ENCODE measurements at places on chromosomes 2 and 18. TPM values are rescaled to one million over a fixed set of nuclear protein-coding genes. Genes with fewer than 3 reads are reported as not detected.
A peak's percentile ranks its signal among the peaks of the same experiment; 100 is the strongest.

GRCh38 chr18:50590593-50590992 lies 30.7 kb downstream of the MAPK4 start:
- H3K27me3 ChIP-seq, result no peaks in the 10 kb centered on the region
- H3K36me3 ChIP-seq, result no peaks in the 10 kb centered on the region
- H3K4me3 ChIP-seq, result no peak overlapping the region

DNA sequence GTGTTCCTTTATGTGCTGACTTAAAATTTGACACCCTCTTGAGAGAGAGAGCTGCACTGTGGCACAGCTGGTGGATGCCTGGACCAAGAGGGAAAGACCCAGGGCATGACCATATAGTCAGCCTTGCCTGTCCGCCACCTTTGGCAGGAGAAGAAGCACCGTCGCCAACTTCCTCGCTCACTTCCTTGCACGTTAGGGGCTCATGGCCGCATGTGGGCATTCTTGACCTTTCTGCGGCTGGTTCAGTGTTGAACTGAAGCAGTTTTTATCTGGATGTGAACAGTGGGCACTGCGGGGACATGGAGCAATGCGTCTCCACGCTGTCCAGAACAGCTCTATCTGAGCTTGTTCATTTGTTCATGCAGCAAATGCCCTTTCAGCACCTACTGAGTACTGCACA lies 66.9 kb downstream of the TRAPPC12 start:
- no peak for DNase-seq
- H3K36me3 ChIP-seq, result no peaks in the 10 kb centered on the region
- H3K27me3 ChIP-seq, result no peaks in the 10 kb centered on the region
- no peak overlapping the region for H3K4me3 ChIP-seq

GRCh38 chr2:35503738-35504199 lies 851.8 kb upstream of the CRIM1 start:
- no peak overlapping the region for H3K27ac ChIP-seq
- H3K27me3 ChIP-seq, result no peaks in the 10 kb centered on the region
- no peak overlapping the region for H3K4me3 ChIP-seq
- DNase-seq, result no peak
- H3K36me3 ChIP-seq, result no peaks in the 10 kb centered on the region
- H3K4me1 ChIP-seq, result no peaks in the 10 kb centered on the region

DNA sequence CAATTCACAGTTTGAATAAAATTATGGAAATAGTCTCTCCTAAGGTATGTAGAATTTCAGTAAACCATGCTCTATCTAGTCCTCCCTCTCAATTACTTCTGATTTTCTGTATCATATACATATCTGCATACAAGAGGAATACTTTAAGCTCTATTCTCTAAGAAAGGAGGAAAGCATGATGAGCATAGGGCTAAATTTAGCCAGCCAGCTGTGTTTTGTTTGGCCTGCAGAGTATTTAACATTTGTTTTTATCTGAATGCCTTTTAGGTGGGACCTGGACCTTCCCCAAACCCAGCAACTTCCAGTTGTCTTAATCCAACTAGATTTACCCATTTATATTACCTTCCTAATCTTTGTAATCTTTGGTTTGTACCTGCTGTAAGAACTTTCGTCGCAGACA lies 42.2 kb upstream of the FAM117B start:
- DNase-seq, result no peak
- H3K4me1 ChIP-seq, result peaks cover 2% of the 10 kb centered on the region
- H3K27ac ChIP-seq, result no peak overlapping the region

GRCh38 chr2:215668378-215668775 lies 232.5 kb upstream of the FN1 start:
- H3K4me3 ChIP-seq, result no peak overlapping the region
- no peaks in the 10 kb centered on the region for H3K27me3 ChIP-seq
- H3K27ac ChIP-seq, result no peak overlapping the region
- no peaks in the 10 kb centered on the region for H3K36me3 ChIP-seq
- H3K4me1 ChIP-seq, result peaks cover 11% of the 10 kb centered on the region

GRCh38 chr2:14340703-14341102 lies 291.8 kb upstream of the LRATD1 start:
- no peak overlapping the region for H3K27ac ChIP-seq
- no peaks in the 10 kb centered on the region for H3K27me3 ChIP-seq
- H3K4me1 ChIP-seq, result no peaks in the 10 kb centered on the region
- H3K36me3 ChIP-seq, result no peaks in the 10 kb centered on the region
- no peak overlapping the region for H3K4me3 ChIP-seq
- DNase-seq, result no peak

DNA sequence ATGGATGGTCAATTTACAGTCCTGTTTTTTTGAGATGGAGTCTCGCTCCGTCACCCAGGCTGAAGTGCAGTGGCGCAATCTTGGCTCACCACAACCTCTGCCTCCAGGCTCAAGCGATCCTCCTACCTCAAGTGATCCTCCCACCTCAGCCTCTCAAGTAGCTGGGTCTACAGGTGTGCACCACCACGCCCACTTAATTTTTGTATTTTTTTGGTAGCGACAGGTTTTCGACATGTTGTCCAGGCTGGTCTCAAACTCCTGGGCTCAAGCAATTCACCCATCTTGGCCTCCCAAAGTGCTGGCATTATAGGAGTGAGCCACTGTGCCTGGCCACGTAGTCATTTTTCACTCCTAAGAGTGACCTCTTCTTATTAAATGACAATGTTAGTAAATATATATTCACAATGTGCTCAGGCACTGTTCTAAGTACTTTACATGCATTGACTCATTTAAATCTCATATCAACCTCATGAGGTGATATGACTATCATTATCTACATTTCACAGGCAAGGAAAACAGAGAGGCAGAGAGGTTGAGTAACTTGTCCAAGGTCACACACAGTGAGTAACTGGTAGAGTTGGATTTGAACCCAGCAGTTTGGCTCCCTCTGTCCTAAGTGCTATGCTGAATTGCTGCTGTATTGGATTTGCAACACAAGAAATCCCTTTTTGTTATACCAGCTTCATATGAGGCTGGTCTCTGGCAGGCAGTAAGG lies 5.6 kb upstream of the DIS3L2 start:
- no peak overlapping the region for H3K27ac ChIP-seq
- H3K4me3 ChIP-seq, result no peak overlapping the region
- peaks cover 3% of the 10 kb centered on the region for H3K4me1 ChIP-seq
- DNase-seq, result no peak

DNA sequence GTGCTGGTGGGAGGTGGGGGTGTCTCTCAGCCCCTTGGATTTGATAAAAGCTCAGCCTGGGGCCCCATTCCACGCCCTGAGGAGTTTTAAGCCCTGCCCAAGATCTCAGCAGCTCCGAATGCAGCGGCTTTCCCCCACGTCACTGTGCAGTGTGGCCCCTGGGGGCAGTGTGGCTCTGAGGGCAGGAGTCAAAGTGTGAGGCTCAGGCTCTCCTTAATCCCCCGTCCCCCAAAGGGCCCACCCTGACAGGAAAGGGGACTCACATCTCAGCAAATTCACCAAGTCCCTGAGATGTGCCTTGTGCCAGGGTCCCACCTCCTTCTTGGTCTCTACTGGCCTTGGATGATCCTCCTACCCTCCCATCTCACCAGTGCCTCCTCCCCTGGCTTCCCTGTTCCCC lies 25.2 kb downstream of the NPPC start:
- H3K27me3 ChIP-seq, result no peaks in the 10 kb centered on the region
- no peaks in the 10 kb centered on the region for H3K36me3 ChIP-seq
- no peak overlapping the region for H3K27ac ChIP-seq
- DNase-seq, result no peak
- no peaks in the 10 kb centered on the region for H3K4me1 ChIP-seq

DNA sequence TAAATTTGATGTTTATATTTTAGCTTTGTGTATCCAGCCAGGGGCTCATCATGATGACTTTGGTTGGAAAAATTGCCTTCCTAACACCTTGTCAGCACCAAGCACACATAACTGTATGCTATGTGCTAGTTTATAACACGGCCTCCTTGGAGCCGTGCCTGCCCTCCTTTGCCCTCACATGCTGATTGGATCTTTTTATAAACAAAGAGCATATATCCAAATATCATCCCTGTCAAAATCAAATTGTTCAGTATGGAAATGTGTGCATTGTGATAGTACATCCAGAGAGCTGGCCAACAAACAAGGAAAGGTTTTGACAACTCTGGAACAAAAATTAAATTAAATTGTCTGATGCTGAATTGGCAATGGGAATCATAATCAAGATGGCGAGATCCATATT lies 241.5 kb downstream of the DCDC2C start:
- no peak overlapping the region for H3K27ac ChIP-seq
- H3K4me1 ChIP-seq, result no peaks in the 10 kb centered on the region
- H3K27me3 ChIP-seq, result no peaks in the 10 kb centered on the region
- no peak overlapping the region for H3K4me3 ChIP-seq
- DNase-seq, result no peak
- H3K36me3 ChIP-seq, result no peaks in the 10 kb centered on the region

GRCh38 chr18:52499644-52500043 lies 159.6 kb downstream of the DCC start:
- H3K4me1 ChIP-seq, result no peaks in the 10 kb centered on the region
- no peak for DNase-seq
- H3K27me3 ChIP-seq, result no peaks in the 10 kb centered on the region
- no peak overlapping the region for H3K4me3 ChIP-seq
- H3K36me3 ChIP-seq, result no peaks in the 10 kb centered on the region
- H3K27ac ChIP-seq, result no peak overlapping the region

GRCh38 chr2:197801033-197801432 lies 3.4 kb upstream of the PLCL1 start:
- no peak overlapping the region for H3K4me3 ChIP-seq
- DNase-seq, result no peak
- H3K36me3 ChIP-seq, result no peaks in the 10 kb centered on the region
- H3K4me1 ChIP-seq, result no peaks in the 10 kb centered on the region

DNA sequence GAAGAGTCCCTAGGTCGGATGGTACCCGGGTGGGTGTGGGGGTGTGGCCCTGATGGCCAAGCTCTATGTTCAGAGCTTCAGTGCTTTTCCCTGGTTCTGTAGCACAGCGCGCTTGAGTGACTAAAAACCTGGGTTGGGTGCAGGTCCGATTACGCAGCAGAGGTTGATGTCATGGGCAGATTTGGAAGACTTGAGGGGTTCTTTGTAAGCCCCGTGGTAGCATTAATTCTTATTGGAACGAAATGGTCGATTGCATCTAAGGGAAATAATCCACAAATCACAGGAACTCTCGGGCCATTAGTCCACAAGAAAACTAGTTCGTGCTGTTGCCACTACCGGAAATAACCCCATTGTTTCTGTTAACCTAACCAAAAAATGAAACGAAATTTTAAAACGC lies 9.0 kb downstream of the HOXD8 start:
- H3K36me3 ChIP-seq, result no peaks in the 10 kb centered on the region
- H3K4me1 ChIP-seq, result peaks cover 17% of the 10 kb centered on the region
- no peaks in the 10 kb centered on the region for H3K27me3 ChIP-seq
- no peak for DNase-seq
- H3K4me3 ChIP-seq, result peak overlapping the region; percentile 53

GRCh38 chr2:152782171-152782570 lies 63.8 kb downstream of the ARL6IP6 start:
- no peak overlapping the region for H3K4me3 ChIP-seq
- H3K27ac ChIP-seq, result no peak overlapping the region
- no peaks in the 10 kb centered on the region for H3K27me3 ChIP-seq
- no peak for DNase-seq
- H3K4me1 ChIP-seq, result no peaks in the 10 kb centered on the region

GRCh38 chr2:58540681-58541080 lies 299.6 kb upstream of the FANCL start:
- no peak overlapping the region for H3K27ac ChIP-seq
- no peaks in the 10 kb centered on the region for H3K36me3 ChIP-seq
- H3K4me1 ChIP-seq, result no peaks in the 10 kb centered on the region
- H3K27me3 ChIP-seq, result no peaks in the 10 kb centered on the region
- no peak overlapping the region for H3K4me3 ChIP-seq

GRCh38 chr18:77899972-77900754 lies 650.5 kb downstream of the GALR1 start:
- no peaks in the 10 kb centered on the region for H3K27me3 ChIP-seq
- H3K36me3 ChIP-seq, result no peaks in the 10 kb centered on the region
- DNase-seq, result peak; percentile 22
- H3K4me1 ChIP-seq, result peaks cover 9% of the 10 kb centered on the region

DNA sequence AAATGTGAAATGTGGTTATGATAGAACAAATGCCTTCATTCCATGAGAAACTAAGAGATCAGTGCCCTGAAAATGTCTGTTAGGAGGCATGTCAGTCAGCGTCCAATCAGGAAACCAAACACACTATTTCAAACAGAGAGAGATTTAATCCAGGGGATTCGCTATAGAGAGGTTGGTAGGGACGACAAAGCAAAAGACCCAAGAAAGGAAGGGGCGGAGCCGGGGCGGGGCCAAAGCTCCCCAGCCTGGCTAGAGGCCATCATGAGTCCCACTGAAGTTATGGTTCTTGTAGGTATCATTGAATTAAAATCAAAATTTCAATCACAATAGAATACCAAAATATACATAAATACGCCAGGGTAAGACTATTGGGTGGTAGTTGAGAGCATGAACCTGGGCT lies 32.9 kb upstream of the RNF149 start:
- no peak for DNase-seq
- H3K4me1 ChIP-seq, result no peaks in the 10 kb centered on the region
- H3K27ac ChIP-seq, result no peak overlapping the region
- H3K36me3 ChIP-seq, result no peaks in the 10 kb centered on the region
- H3K27me3 ChIP-seq, result no peaks in the 10 kb centered on the region

- H3K36me3 ChIP-seq, result no peaks in the 10 kb centered on the region
- no peak overlapping the region for H3K4me3 ChIP-seq
- no peak for DNase-seq
- no peak overlapping the region for H3K27ac ChIP-seq
- no peaks in the 10 kb centered on the region for H3K27me3 ChIP-seq
Measured at GRCh38 chr2:181725476-181725875, 45.2 kb upstream of the NEUROD1 start.

GRCh38 chr2:222521099-222521498 lies 96.8 kb downstream of the SGPP2 start:
- no peak for DNase-seq
- H3K27ac ChIP-seq, result no peak overlapping the region
- H3K36me3 ChIP-seq, result no peaks in the 10 kb centered on the region
- no peaks in the 10 kb centered on the region for H3K4me1 ChIP-seq
- no peaks in the 10 kb centered on the region for H3K27me3 ChIP-seq
- no peak overlapping the region for H3K4me3 ChIP-seq

- DNase-seq, result peak; percentile 88
- no peaks in the 10 kb centered on the region for H3K36me3 ChIP-seq
- peaks cover 11% of the 10 kb centered on the region for H3K4me1 ChIP-seq
- H3K4me3 ChIP-seq, result peak overlapping the region; percentile 77
Measured at GRCh38 chr18:48951448-48952286, 902 bp upstream of the SMAD7 start.

DNA sequence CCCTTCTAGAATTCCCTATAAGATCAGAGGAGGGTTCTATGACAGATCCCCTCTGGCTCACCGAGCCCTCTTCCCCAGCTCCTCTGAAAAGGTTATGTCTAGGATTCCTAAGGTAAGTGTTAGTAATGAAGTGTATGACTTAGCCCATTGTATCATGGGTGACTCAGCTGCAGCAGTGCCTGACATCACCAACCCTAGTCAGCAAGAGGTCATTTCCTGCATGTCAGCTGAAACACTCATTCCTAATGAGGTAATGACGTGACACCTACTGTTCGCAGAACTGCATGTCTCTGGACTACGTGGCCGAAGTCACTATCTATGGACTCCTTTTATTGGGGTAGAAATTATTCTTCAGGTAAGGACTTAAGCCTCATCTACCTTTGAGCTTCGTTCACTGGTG lies 196.1 kb upstream of the MYT1L start:
- no peaks in the 10 kb centered on the region for H3K36me3 ChIP-seq
- no peaks in the 10 kb centered on the region for H3K27me3 ChIP-seq
- no peak overlapping the region for H3K4me3 ChIP-seq

PASK gene
- total RNA-seq, result 11.8 TPM

DNAH6 gene
- total RNA-seq, result 14.0 TPM

PSMA8 gene
- 0.15 TPM for total RNA-seq

FSIP2 gene
- 0.61 TPM for total RNA-seq

DTNA gene
- 19.5 TPM for total RNA-seq

SP5 gene
- total RNA-seq, result not detected

MC5R gene
- total RNA-seq, result not detected
